ENCODE measurements at places on chromosomes 13 and 19.
A peak's percentile ranks its signal among the peaks of the same experiment; 100 is the strongest.

DNA sequence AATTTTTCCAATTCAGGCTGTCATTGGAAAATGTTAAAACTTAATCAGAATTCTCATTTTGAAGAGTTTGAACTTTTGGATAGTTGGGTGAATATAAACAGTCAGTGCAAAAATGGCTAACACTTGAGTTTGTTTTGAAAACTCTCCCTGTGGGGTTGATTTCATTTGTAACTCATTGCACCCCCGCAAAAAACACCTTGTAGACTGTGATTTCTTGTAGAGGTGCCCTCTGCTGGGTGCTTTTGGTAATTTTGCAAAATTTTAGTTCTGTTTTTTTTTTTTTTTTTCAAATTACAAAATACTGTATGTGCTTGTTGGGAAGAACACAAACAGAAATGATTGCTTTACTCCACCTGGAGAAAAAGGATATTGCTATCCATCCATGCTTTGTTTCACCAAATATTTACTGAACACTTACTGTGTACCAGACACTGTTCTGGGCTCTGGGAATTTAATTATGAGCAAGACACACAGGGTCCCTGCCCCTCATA is 28.2 kb upstream of the GPI start:
- DNase-seq = peak; percentile 41

DNA sequence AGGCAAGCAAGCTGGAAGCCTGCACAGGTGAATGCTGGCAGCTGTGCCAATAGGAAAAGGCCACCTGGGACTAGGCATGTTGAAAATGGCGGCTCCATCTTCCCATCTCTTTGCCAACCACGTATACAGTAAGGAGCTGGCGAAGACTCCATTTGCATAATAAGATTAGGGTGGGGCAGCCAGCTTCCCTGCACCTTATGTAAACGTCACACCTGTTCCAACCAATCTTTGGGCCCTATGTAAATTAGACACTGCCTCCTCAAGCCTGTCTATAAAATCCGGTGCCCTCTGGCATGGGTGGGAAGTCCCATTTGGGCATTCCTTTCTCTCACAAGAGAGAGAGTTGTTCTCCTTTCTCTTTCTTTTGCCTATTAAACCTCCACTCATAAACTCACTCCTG is 16.8 kb downstream of the ADGRE2 start:
- no peak for DNase-seq

DNA sequence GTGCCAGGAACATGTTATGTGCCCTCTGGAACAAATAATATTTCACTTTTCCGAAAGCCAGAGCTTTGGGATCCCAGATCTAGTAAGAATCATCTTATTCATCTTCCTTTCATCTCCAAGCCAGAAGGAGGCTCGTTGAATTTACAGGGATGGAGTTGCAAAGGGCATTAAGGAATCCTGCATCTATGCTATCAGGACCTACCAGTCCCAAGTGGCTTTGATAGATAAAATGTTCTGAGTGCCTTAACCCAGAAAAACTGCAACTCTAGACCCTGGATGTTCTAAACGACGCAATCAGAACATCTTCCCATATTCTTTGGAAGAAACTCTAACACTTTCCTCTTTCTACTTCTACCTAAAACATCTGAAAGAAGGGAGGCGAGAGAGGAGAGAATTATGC is 9.2 kb upstream of the EDDM13 start:
- no peak for DNase-seq

GRCh38 chr13:108273429-108274118 is 4.1 kb downstream of the TNFSF13B start:
- DNase-seq = no peak

DNA sequence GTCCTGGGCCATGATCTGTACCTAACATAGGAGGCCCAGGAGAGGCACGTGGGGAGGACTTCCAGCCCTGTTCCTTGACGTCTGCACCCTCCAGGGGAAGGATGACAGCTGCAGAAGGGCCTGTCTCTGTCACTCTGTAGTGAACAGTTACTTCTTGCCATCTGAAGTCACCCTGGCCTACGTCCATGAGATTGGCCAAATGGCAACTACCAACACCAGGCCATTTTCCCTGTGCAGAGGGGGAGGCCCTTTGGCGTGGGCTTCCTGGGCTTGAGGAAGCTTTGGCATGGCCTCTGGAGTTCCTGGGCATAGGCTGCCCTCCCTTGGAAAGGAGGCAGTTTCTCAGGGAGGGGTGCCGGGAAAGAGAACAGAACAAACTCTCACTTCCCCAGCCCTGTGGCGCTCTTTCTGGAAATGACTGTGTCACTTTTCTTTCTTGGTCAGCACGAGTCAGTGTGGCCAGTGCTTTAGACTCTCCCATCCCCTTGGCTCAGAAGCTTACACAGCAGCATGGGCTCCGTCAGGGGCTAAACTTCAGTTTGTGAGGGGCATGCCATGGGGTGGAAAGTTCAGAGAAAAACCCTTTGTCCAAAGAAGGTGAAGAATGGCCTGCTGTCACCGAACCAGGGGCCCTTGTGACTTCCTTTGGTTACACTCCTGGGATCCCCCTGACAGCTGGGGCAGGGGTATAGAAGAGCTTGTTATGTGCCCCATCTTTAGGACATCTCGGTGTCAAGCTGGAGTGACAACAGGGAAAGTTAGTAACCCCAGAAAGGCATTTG is 5.3 kb downstream of the CARM1 start:
- no peak for DNase-seq

DNA sequence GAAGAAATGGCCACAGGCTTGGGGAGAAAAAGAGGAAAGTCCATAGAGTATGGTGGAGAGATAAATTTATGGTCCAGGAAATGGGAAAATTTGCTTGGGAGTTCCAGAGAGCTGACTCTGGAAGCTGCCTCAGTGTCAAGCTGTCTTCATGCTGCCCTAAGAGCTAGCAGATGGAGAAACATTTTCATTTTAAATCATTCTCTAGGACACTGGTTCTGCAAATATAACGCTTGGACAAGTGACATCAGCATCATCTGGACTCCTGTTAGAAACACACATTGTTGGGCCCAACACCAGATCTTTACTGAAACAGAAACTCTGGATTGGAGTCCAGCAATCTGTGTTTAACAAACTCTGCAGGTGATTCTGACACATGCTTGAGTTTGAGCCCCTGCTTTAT is 592.0 kb upstream of the KLF12 start:
- no peak for DNase-seq

DNA sequence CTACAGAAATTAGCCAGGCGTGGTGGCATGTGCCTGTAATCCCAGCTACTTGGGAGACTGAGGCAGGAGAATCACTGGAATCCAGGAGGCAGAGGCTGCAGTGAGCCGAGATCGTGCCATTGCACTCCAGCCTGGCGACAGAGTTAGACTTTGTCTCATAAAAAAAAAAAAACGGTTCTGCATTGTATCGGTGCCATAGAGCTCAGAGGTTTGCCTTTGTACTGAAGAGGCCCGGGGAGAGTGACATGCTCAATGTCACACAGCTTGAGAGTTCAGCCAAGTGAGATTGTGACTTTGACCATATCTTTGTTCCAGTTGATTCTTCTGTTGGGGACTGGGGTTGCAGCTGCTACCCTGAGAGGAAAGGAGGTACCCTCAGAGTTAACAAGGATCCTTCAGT is 4.3 kb downstream of the HAUS8 start:
- DNase-seq = no peak

- peak; percentile 81 for DNase-seq
Measured at GRCh38 chr19:18058208-18059009, 28.3 kb downstream of the IL12RB1 start.

GRCh38 chr13:27379694-27380641 is 44.5 kb upstream of the GTF3A start:
- DNase-seq = peak; percentile 52

- DNase-seq = no peak
Measured at GRCh38 chr13:43475140-43475539, 311.6 kb downstream of the ENOX1 start.

DNA sequence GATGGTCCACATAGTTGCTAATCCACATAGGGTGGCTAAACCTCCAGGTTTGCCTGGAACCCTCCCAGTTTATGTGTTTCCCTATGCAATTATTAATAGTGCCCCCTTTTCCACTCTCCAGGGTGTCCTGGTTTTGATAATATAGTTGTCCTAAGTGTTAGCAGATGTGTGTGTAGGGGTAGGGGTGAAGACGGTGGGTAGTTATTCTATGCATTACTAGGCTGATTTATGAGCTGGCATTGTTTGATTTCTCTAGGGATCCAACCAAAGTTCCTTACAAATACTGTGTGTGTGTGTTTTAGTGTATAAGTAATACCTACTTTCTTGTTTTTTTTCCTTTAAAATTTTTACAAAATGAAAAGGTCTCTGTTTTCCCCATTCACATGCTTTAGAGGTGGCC is 21.1 kb downstream of the GTF2F2 start:
- no peak for DNase-seq

GRCh38 chr19:10283301-10284064 is 3.3 kb upstream of the ICAM4 start:
- DNase-seq = no peak

GRCh38 chr13:66618702-66619101 is 611.4 kb downstream of the PCDH9 start:
- no peak for DNase-seq

Data from activated naive CD4-positive, alpha-beta T cell treated with Interleukin-2 at 50 U/mL for 16 hours (primary cell).